ENCODE measurements at places on chromosomes 11 and 22.

DNA sequence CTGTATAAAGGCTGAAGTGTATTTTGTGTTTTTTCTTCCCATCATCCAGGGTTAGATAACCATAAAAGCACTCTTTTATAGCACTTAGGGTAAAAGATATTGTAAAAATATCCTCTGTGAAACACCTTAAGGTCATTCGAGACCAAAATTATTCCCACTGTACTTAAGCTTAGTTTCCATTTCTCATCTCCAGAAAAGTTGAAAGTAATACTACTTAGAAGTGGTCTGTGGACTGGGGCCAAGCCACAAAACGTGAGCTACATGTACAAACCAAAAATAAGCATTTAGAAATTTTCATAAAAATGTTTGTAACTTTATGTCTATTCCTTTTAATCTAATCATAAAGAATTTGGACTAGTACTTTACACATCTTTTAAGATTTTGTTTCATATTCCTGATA, 142.0 kb upstream of the NTM start:
- DNase-seq: no peak

GRCh38 chr11:111512296-111513239, at the start of gene BTG4:
Gene BTG4 (minus strand): TSS chr11:111512386. CDS start chr11:111498776, 13,610 bp downstream.
- DNase-seq: peak; percentile 42

DNA sequence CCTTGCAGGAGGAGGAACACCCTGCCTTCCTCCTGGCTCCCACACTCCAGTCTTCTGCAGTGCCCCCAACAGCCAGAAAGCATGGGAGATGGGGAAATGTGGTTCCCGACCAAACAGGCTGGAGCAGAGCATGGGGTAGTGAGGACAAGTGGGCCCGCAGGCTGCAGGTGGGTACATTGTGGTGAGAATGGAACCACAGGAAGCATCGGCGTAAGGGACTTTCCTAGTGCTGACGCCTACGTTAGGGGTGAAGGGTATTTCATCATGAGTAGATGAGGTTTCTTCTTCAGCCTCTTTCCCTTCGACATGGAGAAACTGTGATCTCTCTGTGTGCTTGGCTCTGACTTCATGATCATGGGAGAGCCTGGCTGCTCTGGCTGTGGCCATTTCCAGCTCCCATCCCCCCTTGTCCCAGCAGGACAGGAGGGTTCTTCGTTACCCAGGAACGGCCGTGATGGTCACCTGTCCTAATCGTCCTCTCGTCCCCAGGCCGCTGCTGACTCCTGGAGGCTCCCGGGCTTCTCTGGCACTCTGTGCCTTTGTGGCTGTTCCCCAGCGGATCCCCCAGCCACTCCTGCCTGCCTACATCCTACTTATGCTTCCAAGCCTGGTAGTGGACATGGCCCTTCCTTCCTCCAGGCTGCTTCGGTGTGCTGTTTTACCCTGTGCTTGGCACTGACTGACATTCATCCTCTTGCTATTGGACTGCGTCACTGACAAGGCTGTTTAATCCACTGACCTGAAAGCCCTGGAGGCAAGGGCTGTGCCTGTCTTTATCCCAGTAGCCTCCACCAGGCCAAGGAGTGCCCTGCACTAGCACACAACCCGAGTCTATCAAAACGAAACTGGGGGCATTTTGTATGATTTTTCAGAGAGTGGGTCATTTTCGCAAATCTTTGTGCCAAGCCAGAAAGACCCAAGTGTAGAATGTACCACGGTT, 65.2 kb upstream of the CECR2 start:
- DNase-seq: no peak

DNA sequence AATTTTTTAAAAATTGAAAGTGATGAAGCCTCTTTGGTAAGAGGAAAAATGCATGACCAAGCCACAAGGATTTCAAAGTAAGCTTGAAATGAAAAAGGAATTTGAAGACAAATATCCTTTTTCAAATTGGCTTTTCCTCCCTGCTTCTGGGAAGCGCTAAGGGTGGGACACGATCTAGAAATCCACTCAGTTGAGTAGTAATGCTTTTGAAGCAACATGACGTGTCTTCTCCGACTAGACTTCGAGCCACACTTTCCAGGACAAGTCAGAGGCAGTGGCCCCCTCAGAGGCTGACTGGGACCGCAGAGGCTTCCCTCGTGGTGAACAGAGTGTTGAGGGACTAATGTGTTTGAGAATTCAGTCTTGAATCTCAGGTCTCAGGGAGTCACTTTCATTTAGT, 39.8 kb downstream of the KREMEN1 start:
- no peak for DNase-seq

GRCh38 chr11:71279916-71280645, 27.7 kb upstream of the SHANK2 start:
- no peak for DNase-seq

DNA sequence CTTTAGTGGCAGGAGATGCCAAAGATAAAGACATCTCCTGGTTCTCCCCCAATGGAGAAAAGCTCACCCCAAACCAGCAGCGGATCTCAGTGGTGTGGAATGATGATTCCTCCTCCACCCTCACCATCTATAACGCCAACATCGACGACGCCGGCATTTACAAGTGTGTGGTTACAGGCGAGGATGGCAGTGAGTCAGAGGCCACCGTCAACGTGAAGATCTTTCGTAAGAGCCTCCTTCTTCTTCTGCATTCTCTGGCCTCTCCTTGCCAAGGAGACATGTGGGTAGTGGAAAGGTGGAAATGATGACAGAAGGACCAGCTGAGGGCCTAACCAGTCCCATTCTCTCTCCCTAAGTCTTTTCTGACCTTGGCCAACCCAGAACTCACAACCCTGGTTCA, 110.1 kb upstream of the TTC12 start:
- DNase-seq: no peak
